Activated naive CD8-positive, alpha-beta T cell treated with anti-CD3 and anti-CD28 coated beads, Interleukin-2, amount 50 U/mL, for 24 hours (primary cell): ENCODE measurements at places on chromosomes 4 and X.

DNA sequence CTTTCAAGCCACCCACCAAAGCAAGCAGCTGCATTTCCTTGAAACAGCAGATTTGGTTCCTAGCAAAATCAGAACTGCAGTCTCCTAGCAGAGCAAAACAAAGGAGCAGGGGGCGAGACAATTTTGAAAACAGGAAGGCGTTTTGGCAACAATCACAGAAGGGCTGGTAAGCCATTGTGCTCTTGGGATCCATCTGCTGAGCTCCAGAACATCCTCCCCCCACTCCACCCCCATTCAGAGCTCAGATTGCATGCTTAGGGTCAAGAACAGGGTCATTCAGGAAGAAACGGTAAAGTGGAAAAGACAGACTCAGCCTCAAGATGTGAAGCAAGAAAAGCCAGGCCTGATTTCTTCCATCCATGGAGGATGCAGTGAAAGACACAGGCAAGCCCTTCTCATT is 7.6 kb upstream of the PCDH19 start:
- H3K27ac ChIP-seq, result no peak overlapping the region
- H3K27me3 ChIP-seq, result peaks cover 18% of the 10 kb centered on the region
- H3K4me3 ChIP-seq, result no peak overlapping the region
- H3K4me1 ChIP-seq, result no peaks in the 10 kb centered on the region

- H3K4me1 ChIP-seq, result peaks cover 24% of the 10 kb centered on the region
- no peak overlapping the region for H3K27ac ChIP-seq
- DNase-seq, result no peak
- H3K27me3 ChIP-seq, result no peaks in the 10 kb centered on the region
These were observed 53.9 kb downstream of the BCOR start for GRCh38 chrX:40043895-40044294.

GRCh38 chrX:118225711-118226428 is 109.3 kb upstream of the KLHL13 start:
- H3K4me3 ChIP-seq, result no peak overlapping the region
- H3K27me3 ChIP-seq, result no peaks in the 10 kb centered on the region
- H3K4me1 ChIP-seq, result peaks cover 3% of the 10 kb centered on the region

- H3K27me3 ChIP-seq, result no peaks in the 10 kb centered on the region
- no peak for DNase-seq
- no peak overlapping the region for H3K4me3 ChIP-seq
- peaks cover 15% of the 10 kb centered on the region for H3K4me1 ChIP-seq
- H3K27ac ChIP-seq, result no peak overlapping the region
These were observed 13.6 kb upstream of the GPR174 start for GRCh38 chrX:79130857-79131256.

- H3K36me3 ChIP-seq, result no peaks in the 10 kb centered on the region
- no peak overlapping the region for H3K27ac ChIP-seq
- no peaks in the 10 kb centered on the region for H3K27me3 ChIP-seq
- H3K4me1 ChIP-seq, result no peaks in the 10 kb centered on the region
These were observed 303.0 kb downstream of the EPHA5 start for GRCh38 chr4:65367306-65367705.

DNA sequence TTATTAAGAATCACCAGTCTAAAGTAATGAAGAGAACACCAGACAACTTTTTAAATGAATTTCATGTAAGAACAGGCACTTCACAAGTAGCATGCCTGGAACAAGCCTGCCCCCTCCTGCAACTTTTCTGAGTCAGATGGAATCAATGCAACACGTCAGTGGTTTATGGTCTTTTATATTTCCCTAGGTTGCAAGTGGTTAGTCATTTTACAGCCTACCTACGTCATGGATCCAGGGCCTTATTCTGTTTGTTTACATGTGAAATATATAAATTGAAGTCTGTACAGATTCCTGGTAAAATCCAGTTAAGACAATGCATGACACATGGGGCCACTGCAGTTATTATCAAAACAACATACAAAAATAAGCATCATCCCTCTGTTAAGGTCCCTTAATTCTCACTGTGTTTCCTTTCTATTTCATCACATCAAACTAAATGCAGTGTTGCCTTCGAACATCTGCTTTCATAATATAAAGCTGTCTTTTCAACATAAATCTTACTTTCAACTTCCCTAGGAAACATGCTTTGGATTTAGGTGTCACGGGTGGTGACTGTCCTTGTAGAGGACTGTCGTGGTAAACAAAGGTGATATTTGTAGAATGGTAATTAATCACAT is 309.3 kb downstream of the FRMPD4 start:
- H3K4me1 ChIP-seq, result no peaks in the 10 kb centered on the region
- no peaks in the 10 kb centered on the region for H3K27me3 ChIP-seq
- H3K27ac ChIP-seq, result no peak overlapping the region

GRCh38 chrX:1265086-1265485 is 3.5 kb upstream of the CSF2RA start:
- peaks cover 21% of the 10 kb centered on the region for H3K4me1 ChIP-seq
- H3K4me3 ChIP-seq, result no peak overlapping the region
- no peak for DNase-seq
- no peaks in the 10 kb centered on the region for H3K27me3 ChIP-seq

- H3K4me3 ChIP-seq, result peak within 1 kb of the TSS; percentile 58
- H3K4me1 ChIP-seq, result peaks cover 2% of the 10 kb centered on the region
- peaks cover 35% of the 10 kb centered on the region for H3K27me3 ChIP-seq
- DNase-seq, result no peak
- H3K27ac ChIP-seq, result no peak within 1 kb of the TSS
These were observed at the start of gene SHROOM2 for GRCh38 chrX:9785944-9786797. Gene SHROOM2 (plus strand): TSS chrX:9786429. CDS start chrX:9786546, 117 bp downstream.

DNA sequence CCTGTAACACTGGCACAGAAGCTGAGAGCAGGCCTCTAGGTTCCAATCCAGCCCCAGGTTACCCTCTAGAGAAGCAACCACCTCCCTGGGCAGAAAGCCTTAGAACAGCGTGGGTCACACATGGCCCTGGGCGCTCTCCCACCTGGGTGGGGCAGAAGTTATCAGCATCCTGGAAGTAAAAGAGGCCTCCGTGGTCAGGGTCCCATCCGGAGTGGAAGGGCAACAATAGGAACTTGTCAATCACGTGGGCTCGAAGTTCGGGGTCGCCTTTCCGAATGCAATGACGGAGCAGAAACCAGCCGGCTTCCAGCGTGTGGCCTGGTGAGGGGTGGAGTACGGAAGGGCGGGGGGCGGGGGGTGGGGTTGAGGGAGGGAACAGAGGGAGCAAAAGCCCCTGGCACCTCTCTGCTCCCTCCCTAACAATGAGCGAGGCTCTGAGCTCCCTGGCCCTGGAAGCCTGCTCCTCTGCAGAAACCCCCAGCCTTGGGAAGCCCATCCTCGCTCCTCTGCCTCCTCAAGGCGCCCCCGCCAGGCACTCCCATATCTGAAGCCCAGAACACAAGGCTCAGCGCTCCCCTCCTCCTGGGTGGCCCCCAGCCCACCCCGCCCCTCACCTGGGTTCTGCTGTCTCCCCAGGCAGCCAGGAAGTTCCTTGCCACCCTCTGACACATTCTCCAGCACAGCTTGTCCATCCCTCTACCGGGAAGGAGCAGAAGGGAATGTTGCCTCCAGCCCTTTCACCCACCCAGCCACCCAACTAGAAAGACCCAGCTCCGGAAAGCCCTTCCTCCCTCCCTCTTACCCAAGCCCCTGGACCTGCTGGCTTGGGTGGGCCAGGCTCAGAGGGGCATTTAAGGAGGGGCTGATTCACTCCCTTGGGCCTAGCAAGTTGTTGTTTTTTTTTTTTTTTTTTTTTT is 2.8 kb downstream of the RENBP start:
- H3K27ac ChIP-seq, result peak overlapping the region; percentile 89
- DNase-seq, result no peak
- H3K4me3 ChIP-seq, result peak overlapping the region; percentile 76
- peaks cover 27% of the 10 kb centered on the region for H3K4me1 ChIP-seq
- H3K27me3 ChIP-seq, result no peaks in the 10 kb centered on the region
- H3K36me3 ChIP-seq, result peaks cover under 1% of the 10 kb centered on the region

DNA sequence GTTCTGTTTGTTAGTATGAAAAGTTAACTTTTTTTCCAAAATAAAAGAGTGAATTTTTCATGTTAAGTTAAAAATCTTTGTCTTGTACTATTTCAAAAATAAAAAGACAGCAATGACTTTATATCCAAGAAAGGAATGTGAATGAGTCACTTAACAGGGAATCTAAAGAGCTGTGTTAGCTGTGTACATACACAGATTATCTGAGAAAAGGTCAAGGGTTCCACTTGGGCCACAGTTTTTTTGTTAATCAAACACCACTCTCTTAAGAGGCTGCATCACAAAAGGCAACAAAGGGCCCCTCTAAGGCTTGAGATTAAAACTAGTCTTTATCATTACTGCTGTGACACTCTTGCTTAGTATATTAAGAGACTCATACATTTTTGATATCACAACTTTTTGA is 82.1 kb downstream of the FIP1L1 start:
- no peak for DNase-seq
- H3K27ac ChIP-seq, result no peak overlapping the region
- H3K27me3 ChIP-seq, result no peaks in the 10 kb centered on the region
- no peak overlapping the region for H3K4me3 ChIP-seq

DNA sequence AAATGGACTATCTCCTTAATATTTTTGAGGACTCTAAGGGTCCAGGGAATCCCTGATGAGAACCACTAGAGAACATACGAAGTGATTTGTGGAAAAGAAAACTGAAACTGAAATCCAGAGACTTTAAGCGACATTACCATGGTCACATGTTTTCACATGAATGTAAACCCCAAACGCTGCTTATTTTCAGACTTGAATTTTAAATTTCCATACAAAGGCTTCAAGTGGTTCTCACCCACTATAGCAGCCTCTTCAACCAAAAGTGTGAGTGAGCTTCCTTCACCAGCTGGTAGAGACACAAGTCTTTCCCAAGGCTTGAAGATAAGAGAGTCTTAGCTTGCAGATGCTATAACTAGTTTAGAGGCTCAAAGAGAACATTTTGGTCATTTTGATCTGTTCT is 232.7 kb downstream of the MGST2 start:
- H3K27ac ChIP-seq, result no peak overlapping the region
- no peaks in the 10 kb centered on the region for H3K4me1 ChIP-seq
- DNase-seq, result no peak
- no peak overlapping the region for H3K4me3 ChIP-seq
- no peaks in the 10 kb centered on the region for H3K36me3 ChIP-seq

DNA sequence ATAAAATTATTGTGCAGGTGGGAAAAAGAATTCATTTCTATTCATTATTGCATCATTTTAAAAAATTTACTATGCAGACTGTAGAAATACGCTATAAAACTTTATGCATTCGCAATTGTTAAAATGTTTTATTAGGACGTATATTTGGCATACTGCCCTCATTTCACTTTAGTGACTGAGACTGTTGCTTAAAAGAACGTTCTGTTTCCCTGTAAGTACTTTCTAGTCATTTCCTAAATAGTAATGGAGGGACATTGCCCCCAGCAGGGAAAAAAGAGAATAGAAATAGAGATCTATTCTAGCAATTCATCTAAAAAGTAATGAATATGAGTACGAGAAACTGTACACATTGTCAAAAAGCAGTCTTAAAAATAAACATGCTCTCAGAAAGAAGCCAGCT is 1295.8 kb upstream of the TENM3 start:
- no peaks in the 10 kb centered on the region for H3K27me3 ChIP-seq
- DNase-seq, result no peak
- H3K36me3 ChIP-seq, result no peaks in the 10 kb centered on the region
- H3K4me1 ChIP-seq, result no peaks in the 10 kb centered on the region
- H3K4me3 ChIP-seq, result no peak overlapping the region
- H3K27ac ChIP-seq, result no peak overlapping the region

DNA sequence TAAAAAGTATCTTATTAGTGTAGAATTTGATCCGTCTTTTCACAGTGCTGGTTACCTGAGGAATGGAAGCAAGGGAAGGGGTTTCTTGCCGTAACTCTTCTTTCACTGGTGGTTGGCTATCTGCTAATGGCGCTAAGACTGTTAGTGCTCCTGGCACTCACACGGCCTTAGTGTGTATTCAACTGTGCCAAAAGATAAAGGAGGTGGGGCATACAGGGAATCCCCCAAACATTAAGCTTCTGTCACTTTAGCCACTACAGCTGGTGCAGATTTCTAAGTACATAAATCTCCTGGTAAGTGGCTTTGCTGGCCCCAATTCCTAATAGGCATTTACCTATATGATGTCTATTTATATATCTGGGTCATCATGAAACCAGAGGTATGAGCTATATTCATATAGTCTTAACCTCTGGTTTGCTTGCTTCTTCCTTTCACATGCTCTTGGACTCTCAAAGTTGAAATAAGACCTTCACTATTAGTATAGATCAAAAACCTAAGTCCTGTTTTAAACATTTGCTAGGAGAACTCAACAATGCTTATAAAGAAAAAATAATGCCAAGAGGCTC is 95.1 kb downstream of the TSPAN7 start:
- H3K27me3 ChIP-seq, result no peaks in the 10 kb centered on the region
- H3K36me3 ChIP-seq, result no peaks in the 10 kb centered on the region
- no peaks in the 10 kb centered on the region for H3K4me1 ChIP-seq
- no peak overlapping the region for H3K27ac ChIP-seq
- DNase-seq, result no peak

DNA sequence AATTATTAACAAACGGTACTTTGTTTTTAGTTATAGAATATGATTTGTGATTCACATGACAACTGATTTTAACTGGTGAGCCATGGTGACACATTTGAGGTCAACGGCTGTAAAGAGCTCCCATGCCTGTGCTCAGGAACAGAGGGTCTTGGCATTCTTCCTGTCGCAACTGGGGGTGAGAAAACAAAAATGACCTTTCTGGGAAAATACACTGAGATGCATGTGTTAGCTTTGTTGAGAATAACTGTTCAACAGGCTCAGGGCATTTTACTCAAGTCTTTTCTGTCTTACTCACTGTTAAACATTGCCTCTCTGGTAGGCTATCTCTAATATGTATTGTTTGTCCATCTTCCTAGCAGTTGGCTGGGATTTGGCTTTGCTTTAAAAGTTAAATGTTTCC is 57.1 kb upstream of the HPGD start:
- no peak overlapping the region for H3K27ac ChIP-seq
- H3K4me1 ChIP-seq, result no peaks in the 10 kb centered on the region
- no peaks in the 10 kb centered on the region for H3K27me3 ChIP-seq
- DNase-seq, result no peak
- no peaks in the 10 kb centered on the region for H3K36me3 ChIP-seq
